Sciatic nerve (tissue), 2 donors: ENCODE measurements at places on chromosomes 2 and 18. TPM values are rescaled to one million over a fixed set of nuclear protein-coding genes. Genes with fewer than 3 reads are reported as not detected.
A peak's percentile ranks its signal among the peaks of the same experiment; 100 is the strongest.

GRCh38 chr2:189153619-189154018, 25.9 kb downstream of the COL5A2 start:
- DNase-seq = no peak

DNA sequence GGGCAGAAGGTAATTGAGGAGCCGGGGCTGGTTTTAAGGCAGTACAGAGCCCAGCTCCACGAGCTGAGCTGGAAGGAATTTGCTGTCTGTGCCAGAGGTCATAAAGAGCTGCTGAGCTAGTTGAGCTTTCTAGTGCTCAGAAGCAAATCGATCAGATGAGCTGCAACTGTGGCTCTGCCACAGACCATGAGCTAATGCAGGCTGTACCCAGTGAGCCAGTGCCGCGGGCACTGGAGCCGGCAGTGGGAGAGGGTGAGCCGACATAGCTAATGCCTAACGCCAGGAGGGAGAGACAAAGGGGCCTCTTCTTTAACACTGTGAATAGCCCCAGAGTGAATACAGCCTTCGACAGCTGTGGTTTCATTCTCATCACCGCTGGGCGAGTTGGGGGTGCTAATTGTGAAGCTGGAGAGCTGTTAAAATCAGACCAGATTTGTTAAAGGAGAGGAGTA, 410.1 kb upstream of the TCF4 start:
- DNase-seq = no peak

DNA sequence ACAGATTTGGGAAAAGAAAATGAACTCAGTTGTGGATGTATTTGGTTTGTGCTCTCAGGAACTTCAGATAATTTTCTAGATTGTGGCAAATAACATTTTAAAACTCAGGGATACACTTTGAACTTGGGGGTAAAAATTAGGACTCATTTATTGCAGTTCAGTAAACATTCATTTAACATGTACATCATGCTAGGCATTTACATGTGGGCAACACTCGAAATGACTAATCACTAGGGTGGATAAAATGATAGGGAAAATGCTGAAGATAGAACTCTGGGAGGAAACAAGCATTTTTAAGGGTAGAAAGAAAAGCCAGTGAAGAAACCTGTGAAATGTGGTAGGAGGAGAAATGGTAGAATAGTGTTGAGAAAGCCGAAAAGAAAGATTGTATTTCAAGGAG, 7.8 kb downstream of the FAM117B start:
- no peak for DNase-seq

DNA sequence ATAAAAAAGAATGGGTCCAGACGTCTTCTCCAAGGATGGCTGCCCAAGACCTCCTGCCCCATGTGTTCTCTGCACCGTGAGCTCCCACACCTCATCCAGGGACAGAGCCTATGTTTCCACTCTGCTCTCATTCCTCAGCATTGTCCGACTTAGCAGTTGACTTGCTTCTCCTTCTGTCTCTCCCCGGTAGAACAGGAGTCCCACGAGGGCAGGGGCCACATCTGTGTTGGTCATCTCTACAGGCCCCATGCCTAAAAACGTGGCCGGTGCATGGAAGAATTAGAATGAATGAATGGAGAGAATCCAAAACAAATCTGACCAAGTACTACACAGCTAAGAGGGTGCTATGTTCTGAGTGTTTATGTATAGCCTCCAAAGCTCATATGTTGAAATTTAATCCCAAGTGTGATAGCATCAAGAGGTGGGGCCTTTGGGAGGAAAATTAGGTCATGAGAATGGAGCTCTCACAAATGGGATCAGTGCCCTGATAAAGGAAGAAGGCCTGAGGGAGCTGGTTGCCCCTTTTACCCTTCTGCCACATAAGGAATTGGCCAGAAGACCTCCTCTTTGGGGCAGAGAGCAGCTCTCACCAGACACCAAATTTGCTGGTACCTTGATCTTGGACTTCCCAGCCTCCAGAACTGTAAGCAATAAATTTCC, 55.9 kb downstream of the FAM178B start:
- no peak for DNase-seq

- DNase-seq = peak; percentile 79
Observed at GRCh38 chr18:77132369-77133050, at the start of gene MBP. Gene MBP, minus strand, starts transcription at chr18:77132783. Its CDS starts 27,522 bp downstream, at chr18:77105261.

- DNase-seq = peak; percentile 53
Observed at GRCh38 chr2:231929961-231930592, 3.9 kb upstream of the NPPC start.

- no peak for DNase-seq
Observed at GRCh38 chr2:134897932-134898331, 20.7 kb upstream of the CCNT2 start.

DNA sequence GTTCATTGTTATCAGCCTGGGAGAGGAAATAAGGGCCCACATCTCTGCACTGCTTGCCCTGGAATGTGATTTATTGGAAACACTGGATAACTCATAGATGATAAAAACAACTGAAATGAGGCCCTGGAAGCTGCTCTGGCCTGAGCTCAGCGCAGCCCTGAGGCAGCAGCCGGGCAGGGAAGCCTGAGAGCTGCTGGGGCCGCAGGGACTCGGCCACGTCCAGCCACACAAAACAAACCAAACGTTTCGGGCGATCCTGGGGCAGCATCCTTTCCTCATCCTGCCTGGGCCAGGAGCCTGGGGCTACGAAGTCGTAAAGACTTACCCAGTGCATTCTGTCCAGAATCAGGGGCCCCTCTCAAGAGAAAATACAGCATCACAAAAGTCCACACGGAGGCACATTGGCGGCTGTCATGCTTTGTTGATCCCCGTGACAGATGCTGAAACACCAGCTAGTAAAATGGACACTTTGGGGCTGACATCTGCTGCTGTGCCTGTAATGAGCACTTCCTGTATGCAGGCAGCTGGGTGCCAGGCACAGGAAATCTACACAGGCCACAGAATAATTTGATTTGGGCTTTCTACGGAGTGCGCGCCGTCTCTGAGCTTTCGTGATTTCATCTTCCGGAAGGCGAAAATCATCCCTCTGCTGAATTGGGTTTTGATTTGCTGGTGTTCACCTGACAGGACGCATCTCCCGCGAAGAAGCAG, 250.6 kb downstream of the EIPR1 start:
- DNase-seq = peak; percentile 25

- no peak for DNase-seq
Observed at GRCh38 chr18:68215931-68216330, 499.0 kb downstream of the TMX3 start.

GRCh38 chr2:160870729-160871465, 289.3 kb upstream of the TANK start:
- DNase-seq = no peak

- DNase-seq = no peak
Observed at GRCh38 chr2:26778098-26778497, 7.8 kb upstream of the CENPA start.

- no peak for DNase-seq
Observed at GRCh38 chr2:165007161-165007744, 51.9 kb upstream of the SLC38A11 start.

DNA sequence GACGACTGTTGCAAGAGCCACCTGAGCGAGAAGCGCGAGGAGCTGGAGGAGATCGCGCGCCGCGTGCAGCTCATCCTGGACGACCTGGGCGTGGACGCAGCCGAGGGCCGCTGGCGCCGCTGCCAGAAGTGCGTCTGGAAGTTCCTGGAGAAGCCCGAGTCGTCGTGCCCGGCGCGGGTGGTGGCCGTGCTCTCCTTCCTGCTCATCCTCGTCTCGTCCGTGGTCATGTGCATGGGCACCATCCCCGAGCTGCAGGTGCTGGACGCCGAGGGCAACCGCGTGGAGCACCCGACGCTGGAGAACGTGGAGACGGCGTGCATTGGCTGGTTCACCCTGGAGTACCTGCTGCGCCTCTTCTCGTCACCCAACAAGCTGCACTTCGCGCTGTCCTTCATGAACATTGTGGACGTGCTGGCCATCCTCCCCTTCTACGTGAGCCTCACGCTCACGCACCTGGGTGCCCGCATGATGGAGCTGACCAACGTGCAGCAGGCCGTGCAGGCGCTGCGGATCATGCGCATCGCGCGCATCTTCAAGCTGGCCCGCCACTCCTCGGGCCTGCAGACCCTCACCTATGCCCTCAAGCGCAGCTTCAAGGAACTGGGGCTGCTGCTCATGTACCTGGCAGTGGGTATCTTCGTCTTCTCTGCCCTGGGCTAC, 1.2 kb downstream of the KCNF1 start:
- peak; percentile 36 for DNase-seq

GRCh38 chr18:45284174-45284573, 331.1 kb upstream of the SLC14A2 start:
- DNase-seq = no peak

DNA sequence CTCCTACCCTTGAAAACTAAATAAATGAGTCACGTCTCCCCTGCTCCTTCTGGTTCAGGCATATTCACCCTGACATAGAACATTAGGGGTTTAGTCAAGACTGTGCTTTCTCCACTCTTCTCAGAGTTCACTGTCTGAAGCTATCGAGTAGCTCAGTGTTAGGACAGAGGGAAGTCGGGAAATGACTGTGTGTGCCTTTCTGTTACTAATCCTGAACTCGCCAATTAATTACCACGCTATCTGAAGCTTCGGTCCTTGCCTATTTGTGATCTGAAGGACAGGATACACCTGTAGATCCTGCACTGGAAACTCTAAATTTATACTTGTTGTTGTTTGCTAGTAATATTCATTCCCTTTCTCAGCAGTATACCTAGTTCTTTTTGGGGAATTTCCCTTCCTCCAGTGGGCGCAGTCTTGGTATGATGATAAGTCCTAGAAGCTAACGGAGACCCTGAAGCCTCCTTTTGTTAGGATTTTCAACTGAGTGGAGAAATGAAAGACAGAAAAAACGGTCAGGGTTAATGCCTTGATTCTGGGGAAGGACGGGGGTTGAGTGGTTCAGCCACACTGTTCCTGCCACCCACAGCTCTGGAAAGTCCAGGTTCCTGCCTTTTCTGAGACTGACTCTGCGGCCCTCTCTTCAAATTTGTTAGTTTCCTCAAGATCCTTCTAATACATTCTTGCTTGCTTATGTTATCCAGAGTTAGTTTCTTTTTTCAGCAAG, 218.0 kb downstream of the DLGAP1 start:
- DNase-seq = no peak

DNA sequence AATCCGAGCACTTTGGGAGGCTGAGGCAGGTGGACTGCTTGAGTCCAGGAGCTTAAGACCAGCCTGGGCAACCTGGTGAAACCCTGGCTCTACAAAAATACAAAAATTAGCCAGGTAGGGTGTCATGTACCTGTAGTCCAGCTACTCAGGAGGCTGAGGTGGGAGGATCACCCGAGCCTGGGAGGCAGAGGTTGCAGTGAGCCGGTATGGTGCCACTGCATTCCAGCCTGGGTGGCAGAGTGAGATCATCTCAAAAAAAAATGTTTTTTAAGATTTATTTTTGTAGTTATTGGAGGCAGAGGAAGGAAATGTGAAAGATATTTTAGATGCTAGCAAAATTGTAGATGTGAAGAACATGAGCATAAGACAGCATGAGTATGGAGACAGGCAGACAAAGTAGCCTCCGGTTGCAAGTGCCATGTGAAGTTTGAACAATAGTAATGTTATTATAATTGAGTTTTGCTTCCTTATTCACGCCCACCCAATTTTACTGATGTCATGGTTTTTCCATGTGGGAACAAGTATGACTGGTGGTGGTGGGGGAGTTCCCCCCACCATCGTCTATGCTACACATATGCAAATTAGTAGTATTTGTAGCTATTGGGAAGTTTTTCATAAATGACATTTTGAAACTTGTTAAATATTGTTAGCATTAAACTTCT, 18.0 kb downstream of the REL start:
- DNase-seq = no peak

The RAB6D gene
- not detected for total RNA-seq

The IL1B gene
- 23.6 TPM for total RNA-seq

The ARHGAP28 gene
- 9.7 TPM for total RNA-seq

The ALK gene
- 0.18 TPM for total RNA-seq

The HMSD gene
- 7.8 TPM for total RNA-seq

The SPAG16 gene
- 27.6 TPM for total RNA-seq

The CSRNP3 gene
- total RNA-seq = 8.3 TPM

The DPP4 gene
- 11.8 TPM for total RNA-seq
